Daoy (cell line): ENCODE measurements at places on chromosomes 11 and 22. TPM values are rescaled to one million over a fixed set of nuclear protein-coding genes. Genes with fewer than 3 reads are reported as not detected.

VWCE gene
- not detected in 2 replicates for total RNA-seq

PACSIN3 gene
- total RNA-seq = 32.5 and 38.2 TPM in 2 replicates

- no peak for DNase-seq
These were observed 118.7 kb downstream of the ST3GAL4 start for GRCh38 chr11:126474220-126474619.

DNA sequence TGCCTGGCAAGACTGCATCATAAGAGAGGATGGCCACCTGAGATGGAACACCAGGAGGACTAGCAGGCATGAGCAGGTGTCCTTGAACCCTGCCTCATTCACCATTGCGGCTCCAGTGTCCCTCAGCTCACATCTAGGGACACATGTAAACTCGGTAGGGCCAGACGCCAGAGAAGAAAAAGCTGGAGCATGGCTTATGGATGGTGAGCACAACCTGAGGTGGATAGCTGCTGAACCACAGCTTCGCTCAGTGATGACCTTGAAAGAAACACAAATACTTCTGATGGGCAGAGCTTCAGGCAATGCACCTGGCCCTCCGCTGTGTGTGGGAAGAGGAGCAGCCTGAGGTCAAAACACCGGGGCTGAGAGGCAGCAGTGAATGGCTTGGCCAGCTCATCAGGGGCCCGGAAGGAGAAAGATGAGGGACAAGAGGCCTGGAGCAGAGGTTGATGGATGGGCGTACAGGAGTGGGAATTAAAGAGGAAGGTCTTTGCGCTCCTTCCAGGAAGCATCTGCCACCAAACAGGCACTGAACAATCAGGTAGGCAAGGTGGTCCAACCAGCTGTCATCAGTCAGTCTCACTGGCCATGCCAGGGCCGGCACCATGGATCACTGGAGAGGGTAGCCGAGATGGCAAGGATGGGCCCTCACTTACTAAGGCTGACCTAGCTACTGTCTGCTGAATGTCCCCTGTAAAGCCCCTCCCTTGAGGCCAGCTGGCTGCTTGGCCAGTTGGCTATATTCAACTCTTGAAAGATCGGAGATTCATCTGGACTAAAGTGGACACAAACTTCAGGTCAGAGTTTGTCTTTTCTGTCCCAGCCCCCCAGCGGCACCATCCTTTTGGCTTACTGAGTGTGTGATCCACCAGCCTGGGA is 89.7 kb downstream of the MYEOV start:
- no peak for DNase-seq

- DNase-seq = no peak
These were observed 87.2 kb downstream of the CWF19L2 start for GRCh38 chr11:107370390-107370789.

DNA sequence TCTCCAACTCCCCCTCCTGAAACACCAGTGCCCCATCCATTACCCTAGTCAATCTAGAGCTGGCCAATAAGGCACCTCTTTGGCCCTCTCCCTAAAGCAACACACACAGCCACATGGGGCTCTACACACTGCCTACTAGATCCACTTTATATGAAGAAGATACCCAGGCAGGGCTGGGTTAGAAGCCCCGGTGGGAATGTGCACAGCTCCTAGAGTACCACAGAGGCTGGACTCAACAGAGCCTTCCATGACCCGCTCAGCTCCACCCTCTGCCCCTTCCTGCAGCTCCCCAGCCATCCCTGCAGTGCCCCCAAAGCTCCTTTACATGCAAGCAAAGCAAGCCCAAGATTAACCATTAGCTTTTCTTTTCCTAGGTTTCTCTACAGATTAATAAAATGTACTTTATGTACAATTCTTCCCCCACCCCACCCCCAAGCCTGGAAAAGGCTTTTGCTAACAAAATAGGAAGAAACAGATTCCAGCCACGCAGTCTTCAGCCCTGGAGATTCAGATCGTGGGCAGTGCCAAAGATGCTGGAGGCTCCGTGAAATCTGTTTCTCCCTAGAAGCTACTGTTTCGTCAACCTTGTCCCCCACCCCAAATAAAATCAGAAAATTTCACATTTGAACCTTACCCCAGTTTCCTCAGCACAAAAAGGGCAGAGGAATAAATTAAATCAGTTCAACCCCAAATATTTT is 51.8 kb downstream of the IGSF9B start:
- no peak for DNase-seq

- no peak for DNase-seq
These were observed 78.8 kb downstream of the TEAD1 start for GRCh38 chr11:12752868-12753524.

- no peak for DNase-seq
These were observed 142.3 kb downstream of the RBFOX2 start for GRCh38 chr22:35886309-35886708.
